ENCODE measurements at places on chromosomes 16 and 17. TPM values are rescaled to one million over a fixed set of nuclear protein-coding genes. Genes with fewer than 3 reads are reported as not detected.

- DNase-seq, result no peak
Observed at GRCh38 chr17:73318836-73319235, 7.0 kb upstream of the CDC42EP4 start.

GRCh38 chr16:83996481-83997252 lies 28.6 kb downstream of the NECAB2 start:
- no peak for DNase-seq

DNA sequence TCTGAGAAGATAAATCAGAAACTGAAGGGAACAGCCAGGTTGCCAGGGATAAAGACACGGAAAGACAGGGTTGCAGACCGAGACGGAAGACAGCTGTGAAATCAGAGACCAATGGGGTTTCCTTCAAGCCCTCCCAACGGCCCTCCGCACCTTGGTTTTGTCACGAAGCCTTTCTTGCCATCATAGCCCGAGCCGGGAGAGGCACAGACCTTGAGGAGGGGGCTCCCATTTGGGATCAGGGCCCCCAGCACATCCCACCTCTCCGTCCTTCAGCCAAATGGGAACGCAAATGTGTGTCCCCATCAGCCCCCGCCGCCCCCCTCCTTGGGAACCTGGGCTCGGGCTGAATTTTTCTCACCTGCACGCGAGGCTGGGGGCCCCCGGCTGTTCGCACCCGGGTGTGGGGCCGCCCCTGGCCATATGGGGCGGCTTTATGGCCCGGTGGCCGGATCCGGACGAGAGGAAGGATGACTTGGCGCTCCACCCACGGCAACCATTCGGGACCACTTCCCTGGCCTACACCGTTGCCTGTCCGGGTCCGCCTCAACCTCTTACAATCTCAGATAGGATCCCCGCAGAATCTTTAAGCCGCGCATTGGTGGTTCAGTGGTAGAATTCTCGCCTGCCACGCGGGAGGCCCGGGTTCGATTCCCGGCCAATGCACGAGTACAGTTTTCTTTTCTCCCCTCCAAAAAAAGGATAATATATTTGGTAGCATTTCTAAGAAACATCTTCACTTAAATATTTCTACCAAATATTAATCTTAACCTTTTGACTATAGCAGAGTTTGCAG lies 1.4 kb upstream of the HES7 start:
- no peak for DNase-seq

DNA sequence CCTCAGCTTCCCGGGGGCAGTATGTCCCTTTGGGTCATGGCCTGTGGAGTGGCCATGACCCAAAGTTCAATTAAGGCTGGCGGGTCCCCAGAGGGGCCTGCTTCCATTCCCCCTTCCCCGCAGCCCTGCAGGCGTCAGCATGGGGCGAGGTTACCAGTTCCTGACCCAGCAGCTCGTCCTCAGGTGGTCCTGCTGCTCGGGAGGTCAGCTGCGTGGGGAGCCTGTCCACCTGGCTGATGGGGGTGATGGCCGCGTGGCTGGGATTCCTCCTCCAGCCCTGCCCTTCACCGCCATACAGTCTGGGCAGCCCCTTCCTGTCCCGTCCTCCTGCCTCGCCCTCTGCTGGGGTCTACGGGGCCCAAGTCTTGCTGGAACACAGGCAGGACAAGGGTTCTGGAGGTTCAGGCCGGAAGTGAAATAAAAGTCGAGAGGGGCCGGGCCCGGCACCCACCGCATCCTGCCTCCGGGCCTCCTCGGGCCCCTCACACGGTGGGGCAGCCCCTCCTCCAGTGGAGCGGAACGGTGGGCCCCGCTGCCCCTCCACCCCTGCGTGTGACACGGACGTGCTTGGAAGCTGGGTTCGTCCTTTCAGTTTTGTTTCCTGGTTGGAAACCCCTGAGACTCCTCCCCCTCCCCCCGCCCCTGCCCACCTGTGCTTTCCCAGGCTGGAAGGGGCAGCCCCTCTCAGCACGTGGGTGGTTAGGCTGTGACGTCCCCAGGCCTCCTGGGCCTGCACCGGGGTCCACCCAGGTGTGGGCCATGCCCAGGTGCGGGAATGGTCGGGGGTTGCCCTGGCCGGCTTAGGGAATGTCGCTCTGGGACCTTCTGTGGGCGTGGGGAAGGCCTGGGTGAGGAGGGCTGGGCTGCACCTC lies 6.8 kb downstream of the UBALD2 start:
- DNase-seq, result no peak

GRCh38 chr16:88306860-88307545 lies 75.8 kb upstream of the ZNF469 start:
- DNase-seq, result peak; percentile 69

- DNase-seq, result no peak
Observed at GRCh38 chr17:7849130-7849750, 5.6 kb upstream of the TMEM88 start.

GRCh38 chr17:77634710-77635109 lies 323.8 kb upstream of the TNRC6C start:
- no peak for DNase-seq

Gene WNK4
- 9.7 TPM for total RNA-seq

DNA sequence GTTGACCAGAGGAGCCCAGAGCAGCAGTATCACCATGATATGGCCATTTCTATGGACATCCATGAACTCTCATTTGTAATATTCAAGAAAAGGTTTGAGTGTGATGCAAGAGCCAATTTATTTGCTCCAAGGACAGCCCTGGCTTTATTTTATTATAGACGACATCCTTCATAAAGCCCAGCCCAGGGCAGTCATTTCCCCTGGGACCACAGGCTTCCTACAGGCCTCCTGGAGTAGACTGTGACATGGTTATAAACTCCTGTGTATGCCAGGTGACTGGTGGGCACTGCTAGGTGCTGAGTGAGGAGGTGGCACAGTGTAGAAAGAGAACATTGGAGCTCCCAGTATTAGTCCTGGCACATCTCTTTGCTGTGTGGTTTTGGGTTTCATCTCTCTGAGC lies 120.9 kb downstream of the UTP18 start:
- no peak for DNase-seq

DNA sequence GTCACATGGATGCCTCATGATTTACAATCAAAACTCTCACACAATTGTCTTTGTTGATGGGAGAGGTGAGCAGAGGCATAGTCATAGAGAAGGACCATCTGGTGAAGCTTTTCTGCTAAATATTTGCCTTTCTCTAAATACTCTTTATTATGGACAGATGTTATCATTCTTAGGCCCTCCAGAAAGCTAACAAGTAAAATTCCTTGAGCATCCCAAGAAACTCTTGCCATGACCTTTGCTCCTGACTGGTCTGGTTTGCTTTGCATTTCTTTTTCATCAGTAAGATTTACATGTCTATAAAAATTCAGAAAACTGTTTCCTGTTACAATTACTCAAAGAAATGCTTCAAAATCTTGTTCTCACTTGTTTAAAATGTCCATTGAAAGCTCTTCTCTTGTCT lies 1336.6 kb upstream of the CDH8 start:
- no peak for DNase-seq

- DNase-seq, result no peak
Observed at GRCh38 chr16:47519996-47520679, 59.0 kb downstream of the PHKB start.

DNA sequence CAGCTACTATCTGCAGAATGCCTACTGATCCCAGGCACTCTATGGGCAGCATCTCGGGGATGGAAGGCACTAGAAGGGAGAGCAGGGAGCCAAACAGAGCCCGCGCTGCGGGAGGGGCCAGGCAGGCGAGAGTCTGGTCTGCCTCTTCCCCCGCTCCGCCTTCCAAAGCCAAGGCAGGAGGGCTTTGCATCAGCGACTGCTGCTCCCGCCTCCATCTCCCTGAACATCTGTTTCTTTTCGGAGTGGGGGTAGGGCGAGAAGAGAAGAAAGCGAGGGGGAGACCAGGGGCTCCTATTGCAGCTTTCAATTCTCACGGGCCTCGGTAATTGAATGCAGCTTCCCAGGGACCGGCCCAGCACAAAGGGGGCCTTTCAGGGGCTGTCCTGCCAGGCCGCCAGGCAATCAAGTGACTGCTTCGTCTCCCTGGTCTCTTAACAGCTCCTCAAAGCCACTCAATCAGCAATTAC lies 31.4 kb upstream of the CDC42EP4 start:
- DNase-seq, result peak; percentile 33

DNA sequence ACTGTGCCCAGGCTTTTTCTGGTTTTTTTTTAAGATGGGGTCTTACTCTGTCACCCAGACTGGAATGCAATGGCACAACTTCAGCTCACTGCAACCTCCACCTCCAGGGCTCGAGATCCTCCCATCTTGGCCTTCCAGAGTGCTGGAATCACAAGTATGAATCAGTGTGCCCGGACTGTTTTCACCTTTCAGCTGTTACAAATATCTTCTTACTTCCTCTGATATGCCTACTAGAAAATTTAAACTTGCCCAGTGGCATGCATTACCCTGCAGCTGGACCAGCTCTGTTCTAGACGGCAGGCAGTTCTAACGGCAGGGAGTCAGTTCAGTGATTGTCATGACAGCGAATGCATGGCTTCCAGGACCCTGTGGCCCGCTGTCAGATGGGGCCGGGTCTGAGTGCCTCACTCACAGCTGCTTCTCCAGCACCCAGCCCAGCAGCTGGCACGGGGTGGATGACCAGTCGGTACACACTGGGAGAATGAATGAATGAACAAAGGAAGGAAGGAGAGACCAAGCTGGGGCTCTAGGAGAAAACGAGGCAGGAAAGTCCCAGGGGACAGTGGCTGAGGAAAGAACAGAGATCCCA lies 28.0 kb upstream of the LITAF start:
- DNase-seq, result no peak

Gene CACNG5
- total RNA-seq, result not detected

Gene CHRNE
- total RNA-seq, result 0.35 TPM

- DNase-seq, result no peak
Observed at GRCh38 chr17:31687505-31688126, 171.4 kb downstream of the COPRS start.

DNA sequence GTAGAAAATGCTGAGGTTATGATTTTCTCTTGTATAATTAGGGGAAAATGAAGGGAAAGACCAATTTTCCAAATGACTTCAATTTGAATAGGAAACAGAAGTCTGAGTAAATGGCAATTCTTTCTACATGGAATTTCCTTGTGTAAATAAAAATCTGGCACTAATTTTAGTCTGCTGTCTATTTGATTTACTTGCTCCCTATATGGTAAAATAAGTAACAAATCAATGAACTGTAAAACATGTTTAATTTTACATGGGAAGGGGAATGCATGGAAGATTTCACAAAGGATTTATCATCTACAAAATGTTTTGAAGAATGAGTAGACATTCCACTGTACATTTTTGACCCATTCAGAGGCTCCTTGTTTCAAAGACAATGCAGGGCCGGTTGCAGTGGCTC lies 811.6 kb upstream of the GOT2 start:
- DNase-seq, result no peak

DNA sequence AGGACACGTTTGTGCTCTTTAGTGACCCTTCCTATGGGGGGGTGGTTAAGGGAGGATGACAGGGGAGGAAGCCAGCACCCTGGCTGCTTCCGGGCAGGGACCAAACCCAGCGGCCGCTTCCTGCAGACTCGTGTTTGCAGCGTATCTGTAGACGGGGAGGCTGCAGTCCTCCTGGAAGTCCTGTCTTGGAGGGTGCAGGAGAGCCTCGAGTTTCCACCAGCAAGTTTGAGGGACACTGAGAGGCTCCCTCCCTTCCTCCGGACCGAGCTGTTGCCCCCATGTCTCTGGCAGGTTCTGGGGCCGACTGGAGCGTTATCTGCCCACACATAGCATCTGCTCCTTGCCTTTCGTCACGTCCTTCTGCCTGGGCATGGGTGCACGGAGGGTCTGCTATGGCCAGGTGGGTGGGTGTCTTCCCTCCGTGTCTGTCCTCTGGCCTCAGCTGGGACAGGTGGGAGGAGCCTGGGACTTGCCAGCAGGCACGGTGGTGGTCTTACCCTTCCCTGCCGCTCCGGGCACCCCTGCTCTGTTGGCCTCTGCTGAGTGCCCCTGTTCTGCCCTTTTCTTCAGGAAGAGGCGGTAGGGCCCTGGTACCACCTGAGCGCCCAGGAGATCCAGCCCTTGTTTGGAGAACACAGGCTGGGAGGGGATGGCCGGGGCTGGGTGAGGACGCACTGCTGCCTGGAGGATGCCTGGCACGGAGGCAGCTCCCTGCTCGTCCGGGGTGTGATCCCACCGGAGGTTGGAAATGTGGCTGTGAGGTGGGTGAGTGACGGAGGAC lies 8.8 kb downstream of the ENGASE start:
- DNase-seq, result no peak

- peak; percentile 76 for DNase-seq
Observed at GRCh38 chr16:30447512-30448226, 2.0 kb upstream of the SEPHS2 start.

GRCh38 chr17:53058031-53058430 lies 764.7 kb upstream of the KIF2B start:
- peak; percentile 77 for DNase-seq

Gene ELMO3
- total RNA-seq, result 20.1 TPM

DNA sequence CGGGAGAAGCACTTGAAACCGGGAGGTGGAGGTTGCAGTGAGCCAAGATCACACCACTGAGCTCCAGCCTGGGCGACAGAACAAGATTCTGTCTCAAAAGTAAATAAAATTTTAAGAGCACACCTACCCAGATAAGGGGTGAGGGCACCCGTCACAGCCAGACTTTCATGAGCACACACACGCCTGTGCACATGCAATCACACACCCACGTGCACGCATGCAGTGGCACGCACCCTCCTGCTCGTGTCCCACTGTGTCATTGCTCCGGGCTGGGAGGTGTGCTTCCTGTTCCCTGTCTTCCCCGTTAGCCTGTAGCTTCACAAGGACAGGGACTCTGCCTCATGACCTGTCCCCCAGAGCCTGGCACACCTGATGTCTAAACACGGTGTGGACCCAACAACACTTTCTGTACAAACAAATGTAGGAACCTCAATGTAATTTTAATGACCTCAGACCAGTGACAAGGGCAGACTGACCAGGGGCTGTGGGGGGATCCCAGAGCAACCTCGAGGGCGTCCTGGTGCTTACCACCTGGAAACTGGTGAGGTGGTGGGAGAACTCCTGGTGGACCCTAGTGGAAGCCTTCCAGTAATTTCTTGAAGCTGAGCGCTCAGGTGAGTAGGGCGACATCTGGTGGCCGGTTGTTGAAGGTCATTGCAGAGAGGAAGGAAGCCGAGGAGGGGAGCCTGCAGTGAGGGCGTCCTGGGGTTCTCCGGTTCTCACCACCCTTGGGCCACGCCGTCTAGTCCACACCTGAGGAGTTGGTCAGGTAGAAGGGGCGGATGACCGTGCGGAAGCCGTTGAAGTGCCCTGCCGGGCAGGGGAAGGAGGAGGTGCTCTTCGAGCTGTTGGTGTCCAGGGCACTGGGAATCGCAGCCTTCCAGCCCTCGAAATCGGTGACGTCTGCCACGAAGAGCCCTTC lies 8.6 kb downstream of the LGALS3BP start:
- DNase-seq, result peak; percentile 50

- DNase-seq, result no peak
Observed at GRCh38 chr16:19289811-19290485, 4.4 kb downstream of the CLEC19A start.
